NCI-H1092 (cell line): ENCODE measurements at places on chromosomes 1 and 21.

- DNase-seq = no peak
Observed at GRCh38 chr1:32709476-32709875, 6.9 kb upstream of the SYNC start.

- no peak for DNase-seq
Observed at GRCh38 chr1:206855859-206856258, 9.6 kb upstream of the IL20 start.

GRCh38 chr1:35864813-35865212, 18.2 kb upstream of the AGO1 start:
- no peak for DNase-seq

DNA sequence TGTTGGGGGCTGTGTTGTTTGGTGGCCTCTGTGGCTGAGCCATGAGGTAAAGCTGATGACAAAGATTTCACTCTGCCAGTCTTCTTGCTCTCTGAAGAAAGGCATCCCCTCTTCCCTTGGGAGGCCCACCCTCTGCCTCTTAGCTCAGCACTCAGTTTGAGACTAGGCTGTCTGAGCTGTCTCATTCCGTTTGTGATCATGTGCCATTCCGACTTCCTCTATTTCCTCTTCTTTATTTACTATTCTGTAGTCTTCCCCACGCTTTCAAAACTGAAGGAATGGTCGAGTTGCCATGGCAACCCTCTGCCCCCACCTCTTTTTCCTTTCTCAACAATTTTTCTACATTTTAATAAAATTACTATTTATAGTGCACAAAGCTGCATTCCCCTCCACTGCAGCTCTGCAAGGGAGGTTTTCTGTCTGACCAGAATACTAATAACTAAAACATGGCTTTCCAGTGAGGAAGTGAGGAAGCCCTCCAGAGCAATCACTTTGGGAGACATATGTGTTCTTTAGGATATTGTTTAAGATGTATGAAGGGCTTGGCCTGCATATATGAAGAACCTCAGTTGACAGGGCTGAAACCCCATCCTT, 30.8 kb downstream of the KCNA3 start:
- no peak for DNase-seq

GRCh38 chr21:38264571-38264970, 7.8 kb downstream of the KCNJ15 start:
- no peak for DNase-seq

GRCh38 chr1:219967361-219967760, 39.0 kb upstream of the SLC30A10 start:
- DNase-seq = no peak

DNA sequence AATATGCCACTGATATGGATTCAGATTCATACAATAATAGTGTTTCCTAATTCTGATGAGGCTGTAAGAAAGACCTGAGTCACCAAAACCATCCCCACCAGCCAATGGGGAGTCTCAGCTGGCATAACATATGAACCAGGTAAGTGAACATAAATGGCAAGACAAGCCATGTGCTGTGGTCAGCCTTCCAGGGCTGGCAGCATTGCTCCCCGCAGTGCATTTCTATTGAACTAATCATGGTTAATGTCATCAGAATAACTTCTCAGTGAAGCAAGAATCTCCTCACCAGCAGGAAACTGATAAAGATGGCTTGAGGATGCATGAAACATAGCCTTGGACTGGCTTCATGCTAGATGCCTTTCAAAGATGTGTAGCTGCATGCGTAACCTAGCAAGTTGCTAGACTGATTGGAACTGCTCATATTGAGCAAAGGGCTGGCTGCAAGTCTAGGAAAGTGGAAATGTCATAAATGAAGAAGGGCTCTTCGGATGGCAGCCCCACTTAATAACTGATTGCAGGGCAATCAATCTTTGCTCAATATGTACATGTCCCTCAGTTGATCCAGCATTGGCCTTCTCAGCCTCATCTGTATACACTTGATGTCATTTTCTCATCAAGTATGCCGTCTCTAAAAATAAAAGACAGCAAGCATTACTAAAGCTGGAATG, 88.0 kb downstream of the NTNG1 start:
- no peak for DNase-seq

- DNase-seq = no peak
Observed at GRCh38 chr1:224203243-224204016, 20.4 kb downstream of the DEGS1 start.

- no peak for DNase-seq
Observed at GRCh38 chr1:109635862-109636200, 16.2 kb downstream of the AMPD2 start.
